ENCODE measurements at places on chromosomes 1 and 21. TPM values are rescaled to one million over a fixed set of nuclear protein-coding genes. Genes with fewer than 3 reads are reported as not detected.

Gene CFAP141
- not detected for total RNA-seq

Gene NUDT4B
- total RNA-seq, result 46.7 TPM

Gene FCER1G
- total RNA-seq, result not detected

Gene SELE
- total RNA-seq, result 52.6 TPM

Gene ZMYM1
- 17.9 TPM for total RNA-seq

Gene CRNN
- not detected for total RNA-seq

Gene IFI44
- 8.2 TPM for total RNA-seq

Gene MAN1C1
- 16.3 TPM for total RNA-seq

Gene UBL4B
- total RNA-seq, result not detected

Gene CD1C
- not detected for total RNA-seq

Gene INKA2
- 10.4 TPM for total RNA-seq

Gene BSND
- total RNA-seq, result not detected

Gene DDI2
- total RNA-seq, result 10.1 TPM

Gene HES3
- total RNA-seq, result not detected

Gene NPHS2
- not detected for total RNA-seq

Gene RGS1
- total RNA-seq, result not detected

Gene CYP4A11
- not detected for total RNA-seq

Gene OR10J5
- not detected for total RNA-seq

Gene ETV3L
- not detected for total RNA-seq

Gene PGD
- total RNA-seq, result 259 TPM

Gene HCRTR1
- total RNA-seq, result 0.58 TPM

Gene IL6R
- total RNA-seq, result 13.9 TPM

Gene C1orf185
- total RNA-seq, result not detected

Gene CFHR2
- total RNA-seq, result not detected

Gene TSSK3
- not detected for total RNA-seq

Gene LAD1
- 1.1 TPM for total RNA-seq

Gene FAM110D
- 4.1 TPM for total RNA-seq

Gene PANK4
- total RNA-seq, result 45.3 TPM

Gene GBP6
- total RNA-seq, result not detected

Gene SNX7
- total RNA-seq, result 35.6 TPM

Gene NIPAL3
- 23.9 TPM for total RNA-seq

Gene FABP3
- not detected for total RNA-seq

Gene CRP
- total RNA-seq, result not detected

Gene PLEKHN1
- total RNA-seq, result 1.4 TPM

Gene PADI4
- not detected for total RNA-seq

Gene TNFRSF25
- 57.9 TPM for total RNA-seq

Gene CFAP107
- total RNA-seq, result not detected

Gene NKAIN1
- not detected for total RNA-seq

Gene CRABP2
- total RNA-seq, result 0.63 TPM

Gene CELF3
- total RNA-seq, result not detected

Gene GREM2
- total RNA-seq, result not detected

Gene SYT2
- not detected for total RNA-seq

Gene ZNHIT6
- total RNA-seq, result 13.6 TPM

Gene AQP10
- not detected for total RNA-seq
